ENCODE measurements at places on chromosomes 1 and 21.

GRCh38 chr1:5333291-5333690 lies 658.9 kb downstream of the NPHP4 start:
- no peak for DNase-seq

- no peak for DNase-seq
Observed at GRCh38 chr1:245807306-245807705, 652.5 kb downstream of the KIF26B start.

GRCh38 chr1:79903321-79903720 lies 896.8 kb upstream of the ADGRL4 start:
- DNase-seq, result no peak

GRCh38 chr1:43172527-43172972 lies 420 bp downstream of the CFAP57 start:
- DNase-seq, result peak; percentile 58

- DNase-seq, result no peak
Observed at GRCh38 chr1:3842912-3843311, 14.1 kb downstream of the CEP104 start.

DNA sequence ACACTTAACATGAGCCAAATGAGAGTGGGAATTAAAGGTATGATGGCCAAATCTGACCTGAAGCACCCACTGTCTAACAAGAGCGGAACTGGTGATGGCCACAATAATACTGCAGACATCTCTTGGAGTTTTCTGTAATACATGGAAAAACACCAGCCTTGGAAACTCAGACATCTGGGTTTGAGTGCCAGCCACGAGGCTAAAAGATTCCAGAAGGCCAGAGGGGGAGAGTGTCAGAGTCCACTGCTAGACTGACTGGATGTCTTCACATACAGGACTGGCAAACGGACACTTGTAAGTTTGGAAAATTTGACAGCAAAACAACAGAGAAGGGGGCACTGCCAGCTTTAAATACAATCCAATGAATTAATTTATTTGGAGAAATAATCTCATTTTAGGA lies 175.1 kb downstream of the ADSS2 start:
- DNase-seq, result no peak

- no peak for DNase-seq
Observed at GRCh38 chr1:9059891-9060744, 9.3 kb downstream of the SLC2A5 start.

DNA sequence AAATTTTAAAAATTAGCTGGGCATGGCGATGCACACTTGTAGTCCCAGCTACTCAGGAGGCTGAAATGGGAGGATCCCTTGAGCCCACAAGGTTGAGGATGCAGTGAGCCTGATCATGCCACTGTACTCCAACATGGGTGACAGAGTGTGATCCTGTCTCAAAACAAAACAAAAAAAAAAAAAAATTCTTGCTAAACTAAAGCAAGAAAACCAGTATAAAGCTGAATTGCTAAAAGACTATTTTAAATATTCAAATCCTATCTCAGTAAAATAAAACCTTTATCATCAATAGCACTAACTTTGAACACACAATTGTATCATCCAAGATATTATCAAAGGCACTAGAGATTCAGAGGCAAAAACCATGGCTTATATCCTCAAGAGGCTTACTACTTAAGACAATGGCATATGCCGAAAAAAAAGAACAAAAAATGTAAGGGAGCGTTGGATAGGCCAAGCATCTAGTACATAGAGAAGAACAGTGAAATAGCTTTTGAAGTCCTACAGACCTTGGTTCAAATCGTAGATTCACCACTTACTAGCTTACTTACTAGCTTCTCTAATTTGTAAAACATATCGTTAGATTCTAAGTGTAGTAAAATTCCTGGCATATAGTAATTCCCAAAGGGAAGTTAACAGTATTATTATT lies 3.6 kb downstream of the EPS15 start:
- no peak for DNase-seq

GRCh38 chr1:70168283-70168682 lies 37.1 kb downstream of the LRRC40 start:
- DNase-seq, result no peak

All from pulmonary artery endothelial cell (primary cell).